Dermis microvascular lymphatic vessel endothelial cell (primary cell): ENCODE measurements at places on chromosomes 16 and 17. TPM values are rescaled to one million over a fixed set of nuclear protein-coding genes. Genes with fewer than 3 reads are reported as not detected.
A peak's percentile ranks its signal among the peaks of the same experiment; 100 is the strongest.

DNA sequence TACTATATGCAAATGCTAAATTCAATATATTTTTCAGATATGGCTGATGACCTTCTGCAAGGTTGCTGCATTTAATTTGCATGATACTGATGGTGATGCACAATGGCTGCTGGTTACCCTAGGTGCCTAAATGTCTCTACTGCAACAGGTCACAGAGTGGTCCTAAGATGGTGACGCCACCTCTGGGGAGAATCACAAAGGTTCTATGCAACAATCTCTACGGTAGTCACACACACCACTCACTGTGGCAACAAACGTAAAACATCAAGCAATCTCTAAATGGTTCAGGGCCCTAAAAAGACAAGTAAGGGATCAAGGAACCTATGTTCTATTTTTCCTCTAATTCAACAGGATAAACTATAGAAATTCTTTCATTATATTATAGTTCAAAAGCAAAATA is 293.3 kb downstream of the CEP112 start:
- DNase-seq: no peak

DNA sequence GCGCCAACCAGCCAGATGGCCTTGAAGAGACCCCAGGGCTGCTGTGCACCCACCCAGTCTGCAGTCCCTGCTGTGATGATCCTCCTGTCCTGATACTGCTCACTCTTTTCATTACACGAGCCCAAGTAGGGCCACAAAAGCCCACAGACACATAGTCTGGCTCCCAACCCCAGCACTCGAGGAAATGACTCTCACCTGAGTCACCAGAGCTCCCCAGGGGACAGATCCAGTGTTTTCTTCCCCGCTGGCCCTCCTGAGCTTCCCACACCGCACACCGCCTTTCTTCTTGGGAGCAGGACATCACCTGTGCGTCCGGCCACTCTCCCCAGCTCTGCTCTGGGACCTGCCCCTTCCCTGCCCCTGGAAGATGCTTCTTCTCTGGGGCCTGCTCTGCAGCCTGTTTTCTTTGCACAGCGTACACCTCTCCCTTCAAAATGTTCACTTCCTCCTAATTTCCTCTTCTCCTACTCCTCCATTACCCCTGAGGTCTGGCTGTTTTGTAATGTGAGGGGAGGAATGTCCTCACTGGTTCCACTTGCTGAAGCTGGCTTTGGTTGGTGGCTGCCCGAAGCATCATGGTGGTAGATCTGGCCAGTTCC is 2.0 kb upstream of the SCN4A start:
- DNase-seq: no peak

DNA sequence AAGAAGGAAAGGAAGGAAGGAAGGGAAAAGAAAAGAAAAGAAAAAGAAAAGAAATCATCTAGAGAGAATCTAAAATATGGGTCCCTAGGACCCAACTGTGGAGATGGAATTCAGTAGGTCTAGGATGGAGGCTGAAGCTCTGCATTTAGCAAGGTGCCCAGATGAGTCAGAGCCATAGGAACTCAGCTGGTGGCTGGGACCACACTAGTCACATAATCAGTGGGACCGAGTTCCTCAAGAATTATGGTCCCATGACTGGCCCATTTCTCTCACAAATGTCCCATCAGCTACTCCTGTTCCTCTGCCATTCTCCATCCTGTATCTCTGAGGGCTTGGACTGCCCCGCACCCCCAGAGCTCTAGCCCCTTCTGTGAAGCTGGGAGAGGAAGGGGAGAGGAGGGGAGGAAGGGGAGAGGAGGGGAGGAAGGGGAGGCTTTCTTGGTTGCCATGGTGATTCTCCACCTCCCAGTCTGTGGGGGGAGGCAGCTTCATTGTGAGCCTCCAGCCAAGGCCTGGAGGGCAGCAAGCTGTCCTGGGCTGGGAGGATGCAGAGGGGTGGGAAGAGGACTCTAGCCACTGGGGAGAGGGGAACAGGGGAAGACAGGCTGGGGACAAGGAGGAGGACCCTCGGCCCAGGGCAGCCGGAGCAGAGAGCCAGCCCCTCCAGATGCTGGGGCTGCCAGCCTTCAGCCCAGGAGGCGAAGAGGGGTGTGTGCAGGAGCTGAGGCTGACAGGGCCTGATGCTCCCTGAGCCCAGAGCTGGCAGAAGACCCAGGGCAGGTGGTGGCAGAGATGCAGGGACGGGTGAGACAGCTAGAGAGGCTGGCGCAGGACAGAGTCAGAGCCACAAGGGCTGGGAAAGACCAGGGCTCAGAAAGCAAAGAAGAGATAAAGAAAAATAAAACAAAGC is 37.8 kb upstream of the LHX1 start:
- DNase-seq: no peak

DNA sequence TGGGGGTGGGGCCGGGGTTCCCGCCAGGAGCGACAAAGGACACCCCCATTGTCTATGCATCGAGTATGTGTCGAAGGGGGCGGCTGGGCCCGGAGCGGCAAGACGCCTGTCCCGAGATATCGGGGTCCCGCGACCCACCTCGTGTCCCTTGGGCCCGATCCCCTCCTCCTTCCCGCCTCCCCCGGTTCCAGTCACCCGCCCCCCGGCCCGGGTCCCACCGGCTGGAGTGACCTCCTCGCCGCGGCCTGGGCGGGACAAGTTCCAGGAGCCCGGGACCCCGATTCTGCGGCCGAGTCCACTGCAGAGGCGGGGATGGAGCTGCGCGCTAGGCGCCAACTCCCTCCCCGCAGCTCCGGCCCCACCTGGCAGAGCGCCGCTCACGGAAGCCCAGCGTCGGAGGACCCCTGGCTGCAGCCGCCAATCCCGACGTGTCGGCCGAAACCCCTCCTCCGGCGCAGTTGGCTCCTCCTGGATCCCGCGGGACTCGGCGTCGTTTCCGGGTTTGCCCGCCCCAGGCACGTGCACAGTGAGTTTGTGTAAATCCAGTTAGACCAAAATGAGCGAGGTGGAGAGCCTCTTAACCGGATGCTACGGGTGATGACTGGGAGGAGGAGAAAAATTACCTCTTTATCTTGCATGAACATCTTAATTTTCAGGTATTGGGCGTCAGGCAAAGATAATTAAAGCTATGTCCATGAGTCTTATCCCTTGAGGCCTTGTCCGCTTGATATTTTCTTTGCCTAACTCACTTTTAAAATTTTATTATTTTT is at the start of gene NMRAL1:
TSS of gene NMRAL1 (minus strand) at position 434 of the 770 bp plus-strand sequence. CDS start 493 bp downstream, outside the sequence.
- DNase-seq: peak; percentile 86

LRRC46 gene
- total RNA-seq: under 0.01 TPM in 2 replicates

DNA sequence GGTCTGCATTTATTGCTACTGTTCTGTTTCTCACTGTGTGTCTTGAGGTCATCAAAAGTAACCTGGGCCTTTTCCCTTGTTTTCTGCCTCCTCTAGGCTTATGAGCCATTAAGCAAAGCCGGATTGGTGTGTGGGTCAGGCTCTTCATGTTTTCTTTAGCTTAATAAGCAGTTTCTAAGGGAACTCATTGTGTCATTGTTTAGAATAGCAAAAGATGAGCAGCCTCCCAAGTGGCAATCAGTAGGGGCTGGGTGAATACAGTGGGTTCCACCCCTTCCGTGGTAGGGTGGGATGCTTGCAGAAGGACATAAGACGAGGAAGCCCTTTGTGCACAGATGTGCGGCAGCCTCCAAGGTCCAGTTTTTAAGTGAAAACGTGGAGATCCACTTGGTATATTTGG is 34.5 kb downstream of the ABCC1 start:
- peak; percentile 86 for DNase-seq

METRNL gene
- total RNA-seq: 59.2 and 108 TPM in 2 replicates

EXOC3L1 gene
- 38.8 and 57.7 TPM in 2 replicates for total RNA-seq

PERCC1 gene
- not detected in 2 replicates for total RNA-seq

- peak; percentile 77 for DNase-seq
Observed at GRCh38 chr17:17403899-17404576, 72.8 kb upstream of the MED9 start.

GRCh38 chr17:48973806-48974205 is 5.4 kb upstream of the GIP start:
- no peak for DNase-seq

- no peak for DNase-seq
Observed at GRCh38 chr16:90041896-90042473, 22.7 kb upstream of the DBNDD1 start.

DNA sequence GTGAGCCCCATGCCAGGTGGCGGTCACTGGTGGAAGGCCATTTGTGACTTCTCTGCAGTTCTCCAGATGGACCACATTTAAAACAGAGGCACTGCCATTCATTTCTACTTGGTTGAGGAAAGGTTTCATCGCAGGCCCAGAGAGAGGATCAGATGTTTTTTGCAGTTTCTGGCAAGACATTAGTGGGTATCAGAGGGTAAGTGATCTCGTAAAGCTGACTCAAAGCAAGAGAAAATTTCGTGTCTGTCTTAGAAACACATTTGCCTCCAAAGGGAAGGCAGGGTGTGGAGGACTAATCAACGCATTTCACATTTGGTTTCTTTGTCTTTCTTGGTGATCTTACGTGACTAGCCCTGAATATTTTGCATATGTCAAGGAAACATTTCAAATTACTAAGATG is 81.8 kb downstream of the PRKCB start:
- DNase-seq: no peak

DNA sequence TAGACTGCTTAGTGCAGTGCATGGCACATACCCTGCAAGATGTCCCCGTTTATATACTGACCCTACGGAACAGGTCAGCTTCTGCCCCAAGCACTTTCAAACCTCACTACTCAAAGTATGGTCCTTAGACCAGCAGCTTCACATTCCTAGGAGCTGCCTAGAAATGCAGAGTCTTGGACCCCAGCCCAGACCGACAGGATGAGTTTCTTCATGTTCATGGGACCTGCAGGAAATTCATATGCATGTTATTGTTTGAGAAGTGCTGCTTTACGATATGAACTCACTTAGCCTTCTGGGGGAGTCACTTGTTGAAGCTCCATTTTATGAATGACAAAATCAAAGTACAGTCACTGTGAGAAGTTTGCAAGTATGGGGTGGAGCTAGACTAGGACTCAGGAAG is 82.6 kb downstream of the DYNLRB2 start:
- DNase-seq: peak; percentile 77

NUFIP2 gene
- total RNA-seq: 24.9 and 31.1 TPM in 2 replicates

PLEKHG4 gene
- 9.2 and 11.6 TPM in 2 replicates for total RNA-seq

SMTNL2 gene
- not detected in 2 replicates for total RNA-seq

DRC3 gene
- total RNA-seq: 1.5 and 2.8 TPM in 2 replicates

SLFN12 gene
- 36.1 and 42.9 TPM in 2 replicates for total RNA-seq

CCL14 gene
- total RNA-seq: 2.7 and 24.7 TPM in 2 replicates

DNA sequence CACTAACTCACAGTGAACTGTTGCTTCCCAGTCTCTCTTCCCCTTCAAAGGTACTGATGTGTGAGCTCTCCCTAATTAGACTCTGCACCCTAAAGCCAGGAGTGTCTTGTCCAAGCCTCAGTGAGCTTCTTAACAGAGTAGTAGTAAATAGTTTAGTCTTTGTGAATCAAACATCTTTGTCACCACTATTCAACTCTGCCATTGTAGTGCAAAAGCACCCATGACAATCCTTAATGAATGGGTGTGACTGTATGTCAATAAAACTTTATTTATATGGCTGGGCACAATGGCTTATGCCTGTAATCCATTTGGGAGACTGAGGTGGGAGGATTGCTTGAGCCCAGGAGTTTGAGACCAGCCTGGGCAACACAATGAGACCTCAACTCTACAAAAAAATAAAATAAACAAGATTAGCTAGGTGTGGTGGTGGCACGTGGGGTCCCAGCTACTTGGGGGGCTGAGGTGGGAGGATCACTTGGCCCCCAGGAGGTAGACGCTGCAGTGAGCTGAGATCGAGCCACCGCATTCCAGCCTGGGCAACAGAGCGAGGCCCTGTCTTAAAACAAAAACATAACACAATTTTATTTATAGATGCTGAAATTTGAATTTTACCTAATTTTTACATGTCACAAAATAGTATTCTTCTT is 45.5 kb upstream of the TNRC6A start:
- no peak for DNase-seq

TMEM94 gene
- total RNA-seq: 17.2 and 27.2 TPM in 2 replicates

DNA sequence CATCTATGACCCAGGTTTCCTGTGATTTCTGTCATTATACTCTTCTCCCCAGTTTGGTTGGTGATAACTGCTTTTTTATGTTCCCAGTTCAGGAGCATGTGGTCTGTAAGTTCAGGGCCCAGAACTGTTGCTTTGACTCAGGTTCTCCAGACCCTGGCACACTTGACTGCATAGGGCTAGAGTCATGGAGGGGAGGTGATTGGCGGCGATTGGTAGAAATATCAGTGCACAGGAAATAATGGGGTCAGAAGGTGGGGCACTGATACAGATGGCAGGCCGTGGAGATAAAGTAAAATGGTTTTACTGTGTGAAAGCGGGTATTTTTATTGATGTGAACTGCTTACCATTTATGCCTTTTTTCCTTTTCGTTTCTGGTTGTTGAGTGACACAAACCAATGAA is 28.7 kb downstream of the TAC4 start:
- peak; percentile 45 for DNase-seq

GRIN2C gene
- under 0.01 TPM in 1 of 2 replicates, not detected in the other for total RNA-seq

RUNDC3A gene
- 0.13 and 0.25 TPM in 2 replicates for total RNA-seq

- no peak for DNase-seq
Observed at GRCh38 chr16:25083065-25083464, 28.5 kb upstream of the LCMT1 start.

METRN gene
- total RNA-seq: 41.2 and 45.5 TPM in 2 replicates

DNA sequence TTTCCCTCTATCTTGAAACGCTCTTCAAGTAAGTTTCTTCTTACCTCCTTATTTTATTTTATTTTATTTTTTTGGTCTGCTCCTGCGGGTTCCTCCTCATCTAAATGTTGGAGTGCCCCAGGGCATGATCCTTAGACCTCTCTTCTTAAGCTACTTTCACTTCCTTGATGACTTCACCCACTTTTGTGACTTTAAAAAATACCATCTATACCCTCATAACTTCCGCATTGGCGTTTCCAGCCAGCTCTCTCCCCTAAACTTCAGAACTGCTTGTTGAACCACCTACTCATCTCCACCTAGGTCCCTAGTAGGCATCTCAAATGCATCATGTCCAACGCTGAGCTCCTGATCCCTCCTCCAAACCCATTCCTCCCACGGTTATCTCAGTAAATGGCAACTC is 51.4 kb upstream of the NFAT5 start:
- DNase-seq: no peak

KRT40 gene
- not detected in 2 replicates for total RNA-seq

TMEM114 gene
- not detected in 2 replicates for total RNA-seq

DNA sequence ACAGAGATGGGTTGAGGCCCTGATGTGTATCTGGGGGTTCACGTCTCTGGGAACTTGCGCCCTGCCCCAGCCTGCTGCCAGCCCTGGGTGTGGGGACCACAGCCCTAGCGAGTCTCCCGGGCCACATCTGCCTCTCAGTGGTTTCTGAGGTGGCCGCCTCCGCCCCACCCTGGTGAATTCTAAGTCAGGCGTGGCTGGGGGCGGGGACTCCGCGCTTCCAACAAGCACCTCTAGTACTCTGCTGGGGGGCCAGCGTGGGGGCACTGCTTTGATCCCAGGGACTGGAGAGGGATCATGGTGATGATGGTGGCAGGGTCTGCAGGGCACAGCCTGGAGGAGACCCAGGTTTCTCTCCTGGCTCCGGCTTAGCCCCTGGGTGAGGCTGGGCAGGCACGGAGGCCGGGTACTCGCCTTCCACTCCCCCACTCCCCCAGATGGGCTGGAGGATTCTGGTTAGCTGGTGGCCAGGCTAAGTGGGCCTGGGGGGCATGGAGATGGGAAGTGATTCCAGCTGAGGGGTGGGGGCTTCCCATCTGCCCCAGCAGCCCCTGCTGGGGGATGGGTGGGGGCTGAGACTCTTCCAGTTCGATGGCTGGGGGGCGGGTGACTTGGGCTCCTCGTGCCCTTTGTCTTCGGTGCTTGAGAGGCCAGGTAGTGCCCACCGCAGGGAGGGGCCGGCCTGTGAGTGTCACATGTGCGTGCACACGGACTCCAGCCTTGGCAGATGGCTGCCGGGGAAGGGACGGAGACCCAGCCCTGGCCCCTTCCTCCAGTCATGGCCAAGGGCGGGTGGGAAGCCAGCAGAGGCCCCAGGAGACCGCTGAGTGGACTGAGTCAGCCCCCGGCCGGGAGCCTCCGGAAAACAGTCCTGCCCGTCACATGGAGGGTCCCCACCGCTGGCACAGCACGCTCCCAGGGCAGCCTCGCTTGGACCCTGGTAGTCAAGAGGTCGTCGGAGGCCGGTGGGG is 3.9 kb downstream of the GLIS2 start:
- DNase-seq: no peak
